ENCODE measurements at places on chromosomes 5 and 9.

- no peak for DNase-seq
Observed at GRCh38 chr5:143401227-143402016, 2.1 kb downstream of the NR3C1 start.

DNA sequence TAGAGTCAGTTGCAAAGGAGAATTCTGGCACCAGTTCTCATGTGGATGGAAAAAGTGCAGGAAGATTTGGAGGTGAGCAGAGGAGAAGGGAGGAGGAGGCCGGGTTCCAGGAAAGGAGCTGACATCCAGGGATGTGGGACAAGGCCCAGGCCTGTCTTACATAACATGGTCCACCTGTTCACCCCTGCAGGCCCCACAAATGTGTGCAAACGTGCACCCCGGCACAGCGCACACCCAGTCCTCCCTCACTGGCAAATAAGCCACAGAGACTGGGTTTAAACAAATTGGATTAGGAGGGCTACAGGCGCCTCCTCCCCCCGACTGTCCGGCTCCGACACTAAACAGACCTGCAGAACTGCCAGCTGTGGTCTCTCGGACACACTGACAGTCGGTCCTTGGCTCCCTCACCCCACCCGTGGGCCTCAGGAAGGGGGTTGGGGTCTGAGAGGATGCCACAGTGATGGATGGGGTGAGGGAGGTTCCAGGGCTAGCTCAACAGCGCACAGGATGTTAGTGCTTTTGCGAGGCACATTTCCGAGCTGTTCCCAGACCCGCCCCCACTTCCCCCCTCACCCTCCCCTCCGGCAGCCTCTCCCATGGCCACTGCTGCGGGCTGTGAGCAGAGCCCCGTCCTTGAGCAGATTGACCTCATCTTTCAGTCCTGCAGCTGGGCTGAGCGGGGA lies 43.4 kb upstream of the IL17B start:
- DNase-seq, result no peak

- DNase-seq, result no peak
Observed at GRCh38 chr5:17991775-17992174, 357.5 kb downstream of the TAF11L14 start.

- no peak for DNase-seq
Observed at GRCh38 chr5:62684310-62684709, 105.7 kb downstream of the LRRC70 start.

- DNase-seq, result no peak
Observed at GRCh38 chr5:174731214-174732035, 7.0 kb downstream of the MSX2 start.
